ENCODE measurements at places on chromosomes 1 and 21. TPM values are rescaled to one million over a fixed set of nuclear protein-coding genes. Genes with fewer than 3 reads are reported as not detected.

Gene ERMAP
- 9.3 TPM for total RNA-seq

Gene NBPF8
- total RNA-seq = 8.8 TPM

Gene CELA2B
- not detected for total RNA-seq

Gene ZNF496
- 33.4 TPM for total RNA-seq

Gene CHIA
- not detected for total RNA-seq

Gene CD1E
- not detected for total RNA-seq

Gene TNFRSF9
- total RNA-seq = 0.42 TPM

Gene OR2L13
- not detected for total RNA-seq

Gene TRIM46
- 1.8 TPM for total RNA-seq

Gene VHLL
- 0.81 TPM for total RNA-seq

Gene KCNN3
- not detected for total RNA-seq

Gene HFM1
- total RNA-seq = not detected

Gene HLX
- 0.09 TPM for total RNA-seq

Gene COL16A1
- total RNA-seq = 3.8 TPM

Gene HMGCL
- total RNA-seq = 27.8 TPM

Gene SLC30A10
- total RNA-seq = 0.32 TPM

Gene WNT9A
- 0.37 TPM for total RNA-seq

Gene AMY1C
- total RNA-seq = not detected

Gene TNFRSF4
- not detected for total RNA-seq

Gene HES5
- not detected for total RNA-seq

Gene RUNX3
- 1.3 TPM for total RNA-seq

Gene KLF17
- total RNA-seq = not detected

Gene ARTN
- total RNA-seq = 0.39 TPM

Gene C1orf94
- total RNA-seq = not detected

Gene FMO1
- not detected for total RNA-seq

Gene ANGPTL1
- 0.59 TPM for total RNA-seq

Gene AP4B1
- total RNA-seq = 18.3 TPM

Gene UCK2
- total RNA-seq = 109 TPM

Gene C1orf53
- 14.2 TPM for total RNA-seq

Gene CHTOP
- 100 TPM for total RNA-seq

Gene LRRC71
- total RNA-seq = not detected

Gene NBPF20
- 5.3 TPM for total RNA-seq

Gene CYP4A22
- total RNA-seq = not detected

Gene C1orf56
- 9.5 TPM for total RNA-seq
